Neural progenitor cell (in vitro differentiated cells): ENCODE measurements at places on chromosomes 7 and 10.

GRCh38 chr7:131945313-131945911 is 389.0 kb upstream of the PODXL start:
- DNase-seq, result peak; percentile 92

- no peak for DNase-seq
Observed at GRCh38 chr7:46386428-46387399, 465.6 kb upstream of the IGFBP3 start.

DNA sequence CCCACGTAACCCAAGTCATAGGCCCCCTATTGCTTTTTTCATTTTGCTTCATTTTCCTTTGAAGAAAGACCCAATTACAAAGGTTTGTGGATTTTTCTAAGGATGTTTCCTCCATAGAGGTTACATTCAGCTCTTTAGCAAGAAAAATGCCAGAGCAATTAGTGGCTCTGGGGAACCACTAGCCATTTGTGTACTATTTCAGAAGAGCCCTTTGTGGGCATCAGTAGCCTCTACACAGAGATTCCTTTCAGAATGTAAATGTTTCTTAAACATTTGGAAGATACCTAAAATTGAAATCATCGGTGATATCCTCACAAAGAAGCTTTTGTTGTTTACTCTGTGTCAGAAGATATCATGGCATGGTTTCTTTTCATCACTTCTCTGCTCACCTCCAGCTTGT is 291.0 kb upstream of the KMT2E start:
- DNase-seq, result no peak

- DNase-seq, result no peak
Observed at GRCh38 chr10:77533146-77533886, 104.3 kb downstream of the KCNMA1 start.
